ENCODE measurements at places on chromosomes 12 and 14.
A peak's percentile ranks its signal among the peaks of the same experiment; 100 is the strongest.

DNA sequence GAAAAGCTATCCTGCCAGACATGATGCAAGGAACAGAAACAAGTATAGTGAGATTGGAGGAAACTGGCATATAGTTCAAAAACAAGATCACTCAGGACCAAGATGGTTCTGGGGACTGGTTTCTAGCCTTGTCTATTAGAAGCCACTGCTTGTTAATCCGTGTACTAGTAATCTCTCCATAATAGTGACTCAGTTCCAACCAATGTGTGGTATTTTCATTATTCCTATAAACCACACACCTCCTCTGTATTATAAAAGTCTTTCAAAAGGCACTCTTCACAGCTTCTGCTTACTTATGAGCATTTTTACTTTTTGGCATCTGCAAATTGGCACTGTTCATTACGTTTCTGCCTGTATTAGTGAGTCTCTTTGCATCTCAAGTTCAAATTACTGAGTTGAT, 140.3 kb downstream of the SLC6A15 start:
- no peak for DNase-seq

GRCh38 chr12:112140728-112141127, 15.4 kb downstream of the TRAFD1 start:
- no peak for DNase-seq

DNA sequence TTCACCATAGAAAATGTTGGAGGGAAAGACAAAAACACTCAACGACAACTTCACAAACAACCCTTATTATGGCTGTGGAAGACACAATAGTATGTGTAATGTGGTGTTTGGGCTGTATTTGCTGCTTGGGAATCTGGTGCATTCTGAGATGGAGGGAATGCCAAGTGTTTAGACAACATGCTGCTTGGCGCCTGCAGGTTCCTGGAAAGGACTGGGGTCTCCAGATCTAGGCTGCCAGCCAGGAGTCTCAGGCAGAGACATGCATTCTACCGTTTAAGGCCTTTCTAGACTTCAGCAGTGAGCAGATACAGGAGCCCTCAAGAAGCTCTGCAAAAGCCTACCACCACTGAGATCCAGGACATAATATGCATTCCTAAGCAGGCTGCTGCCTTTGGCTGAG, 418.7 kb downstream of the NRXN3 start:
- no peak for DNase-seq

- no peak for DNase-seq
Observed at GRCh38 chr14:103273145-103273744, 60.8 kb upstream of the EIF5 start.

DNA sequence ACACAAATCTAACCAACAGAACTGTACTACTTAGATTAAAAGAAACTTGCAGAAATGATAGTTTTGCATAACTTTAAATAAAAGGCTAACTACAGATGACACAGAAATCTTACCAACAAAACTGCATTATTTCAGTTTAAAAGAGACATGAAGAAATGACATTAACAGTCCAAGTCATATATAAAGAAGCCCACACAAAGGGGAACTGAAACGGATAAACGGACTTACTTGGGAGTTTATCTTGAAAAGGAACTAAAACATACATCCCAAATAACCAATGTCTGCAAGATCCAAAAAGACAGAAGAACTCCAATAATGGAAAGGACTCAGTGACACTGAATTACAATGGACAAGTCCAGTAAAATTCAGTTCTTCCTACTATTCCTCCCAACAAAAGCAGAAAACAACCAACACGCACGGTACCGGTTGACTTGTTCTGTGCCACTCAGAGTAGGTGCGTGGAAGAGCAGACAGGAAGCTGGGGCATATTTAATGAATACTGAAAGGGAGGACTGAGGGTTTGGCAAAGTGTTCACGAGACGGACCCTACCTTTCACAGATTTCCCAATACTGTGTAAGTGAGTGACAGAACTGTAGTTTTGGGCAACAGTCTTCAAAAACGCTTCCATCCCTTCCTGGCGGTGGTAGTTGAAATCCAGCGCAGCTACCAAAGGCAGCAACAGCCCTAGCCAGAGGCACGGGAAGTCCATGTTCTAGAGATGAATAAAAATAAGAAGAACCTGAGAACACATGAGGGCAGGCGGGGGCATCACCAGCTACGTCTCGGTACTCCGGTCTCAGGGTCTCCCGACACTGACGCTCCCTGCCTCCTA, 627 bp downstream of the CPM start:
- DNase-seq = no peak

DNA sequence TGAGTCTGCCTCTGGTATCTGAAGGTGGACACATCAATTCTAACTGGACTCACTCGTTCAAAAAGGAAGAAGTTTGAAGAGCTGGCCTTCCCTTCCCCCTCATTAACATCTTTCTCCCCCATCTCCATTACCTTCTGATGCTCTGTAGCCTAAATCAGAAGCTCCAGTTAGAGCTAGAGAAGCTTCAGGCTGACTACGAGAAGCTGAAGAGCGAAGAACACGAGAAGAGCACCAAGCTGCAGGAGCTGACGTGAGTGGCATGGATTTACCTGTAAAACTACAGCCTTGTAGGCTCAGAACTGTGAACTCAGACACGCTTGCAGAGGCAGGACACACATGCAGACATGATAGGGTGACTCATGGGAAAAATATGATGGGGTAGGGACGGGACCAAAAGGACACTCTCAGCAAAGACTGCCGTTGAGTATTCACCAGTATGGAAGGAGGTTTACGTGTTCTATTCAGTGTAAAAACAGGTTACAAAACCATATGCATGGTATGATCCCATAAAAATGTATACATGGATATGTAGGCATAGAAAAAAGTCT, 14.3 kb upstream of the PIP4K2C start:
- DNase-seq = no peak

- DNase-seq = no peak
Observed at GRCh38 chr12:5094986-5095385, 51.3 kb downstream of the KCNA5 start.

DNA sequence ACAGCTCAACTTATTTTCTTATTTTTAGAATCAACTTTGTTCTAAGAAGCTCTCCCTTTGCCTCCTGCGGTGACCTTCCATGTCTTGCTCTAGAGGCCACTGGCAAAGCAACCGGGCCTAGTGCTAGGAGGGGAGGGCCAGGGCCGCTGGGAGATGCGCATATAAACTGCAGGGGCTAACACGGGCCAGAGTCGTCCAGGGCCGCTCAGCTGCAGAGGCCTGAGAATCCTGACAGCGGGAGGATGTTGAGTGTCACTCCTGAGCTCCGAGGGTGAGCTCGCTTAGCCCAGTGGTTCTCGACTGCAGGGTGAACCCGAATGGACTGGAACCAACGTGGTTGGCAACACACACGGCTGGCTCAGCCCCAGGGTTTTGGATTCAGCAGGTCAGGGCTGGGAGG, 6.5 kb upstream of the PIWIL1 start:
- no peak for DNase-seq

DNA sequence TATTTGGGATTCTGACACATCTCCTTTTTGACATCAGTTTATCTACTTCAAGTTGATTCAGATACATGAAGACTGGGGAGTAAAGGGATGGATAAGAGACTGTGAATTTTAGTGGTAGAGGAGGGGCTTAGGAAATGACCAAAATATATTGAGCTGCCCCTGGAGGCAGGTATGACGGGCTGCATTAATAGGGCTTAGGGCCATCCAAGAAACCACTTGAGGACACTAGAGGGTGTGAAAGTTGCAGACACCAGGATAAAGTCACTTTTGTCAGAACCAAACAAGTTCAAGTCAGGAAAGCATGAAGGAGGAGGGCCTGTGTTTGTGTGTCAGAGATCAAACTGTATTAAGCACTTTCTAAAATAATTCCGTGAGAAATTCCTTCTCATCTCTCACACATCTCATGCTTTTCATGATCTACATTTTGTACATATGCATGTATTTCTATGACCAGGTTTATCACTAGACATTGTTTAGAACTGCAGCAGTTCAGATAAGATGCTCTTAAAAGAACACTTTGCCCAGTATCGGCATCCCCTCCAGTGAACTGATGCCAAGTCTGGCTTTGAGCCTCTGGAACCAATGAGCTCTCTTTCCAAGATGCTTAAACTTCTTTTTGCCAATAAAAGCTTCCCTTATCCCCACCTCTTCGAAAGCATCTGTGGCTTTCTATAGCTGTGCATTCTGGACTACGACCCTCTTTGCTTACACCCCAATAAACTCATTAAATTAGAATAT, 136.9 kb downstream of the SLC38A1 start:
- no peak for DNase-seq

DNA sequence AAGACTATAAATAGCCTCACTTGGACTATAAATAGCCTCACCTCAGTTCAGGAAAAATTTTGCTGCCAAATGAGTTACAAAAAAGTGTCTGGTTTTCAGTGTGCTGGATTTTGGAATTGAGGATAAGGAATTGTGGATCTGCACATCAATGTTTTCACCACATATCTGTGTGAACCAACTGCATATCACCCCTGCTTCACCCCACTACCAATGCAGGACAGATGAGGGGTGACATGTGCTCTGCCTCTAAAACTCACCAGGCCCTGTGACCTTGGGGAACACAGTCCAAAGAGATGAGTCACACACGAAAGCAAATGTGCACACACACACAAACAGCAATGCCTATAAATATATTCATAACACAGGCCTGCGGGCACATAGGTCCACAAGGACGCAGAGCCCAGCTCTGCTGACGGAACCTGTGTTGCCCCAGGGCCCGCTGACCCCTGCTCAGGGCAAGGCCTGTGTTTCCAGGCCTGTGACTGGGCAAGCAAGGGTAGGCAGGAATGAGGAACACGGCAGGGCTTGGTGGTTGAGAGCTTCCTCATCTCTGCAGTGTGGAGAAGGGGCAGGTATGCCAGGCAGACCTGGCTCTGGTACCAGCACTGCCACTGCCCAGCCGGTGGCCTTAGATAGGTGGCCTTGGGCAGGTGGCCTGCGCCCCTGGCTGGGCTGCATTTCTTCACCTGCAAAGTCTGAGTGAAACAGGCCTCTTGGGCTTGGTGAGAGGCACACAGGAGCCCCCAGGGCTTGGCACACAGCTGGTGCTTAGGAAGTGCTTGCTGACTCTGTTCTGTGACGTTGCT, 82.4 kb downstream of the ARL6IP4 start:
- peak; percentile 23 for DNase-seq

GRCh38 chr12:104356231-104357115, 52.9 kb downstream of the EID3 start:
- no peak for DNase-seq

- DNase-seq = no peak
Observed at GRCh38 chr12:73863546-73863945, 674.1 kb upstream of the ATXN7L3B start.

- no peak for DNase-seq
Observed at GRCh38 chr12:73529231-73529630, 1008.4 kb upstream of the ATXN7L3B start.

DNA sequence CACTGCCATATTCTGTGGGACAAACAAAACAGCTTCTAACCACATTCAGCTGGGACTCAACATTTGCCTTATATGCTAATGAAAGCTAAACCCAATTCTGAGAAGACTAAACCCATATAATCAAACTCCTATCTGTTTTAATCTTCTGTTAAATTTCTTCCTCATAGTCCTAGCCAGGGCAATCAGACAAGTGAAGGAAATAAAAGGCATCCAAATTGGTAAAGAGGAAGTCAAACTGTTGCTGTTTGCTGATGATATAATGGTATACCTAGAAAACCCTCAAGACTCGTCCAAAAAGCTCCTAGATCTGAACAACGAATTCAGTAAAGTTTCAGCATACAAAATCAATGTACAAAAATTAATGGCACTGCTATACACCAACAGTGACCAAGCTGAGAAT, 157.1 kb downstream of the PHLDA1 start:
- DNase-seq = no peak

DNA sequence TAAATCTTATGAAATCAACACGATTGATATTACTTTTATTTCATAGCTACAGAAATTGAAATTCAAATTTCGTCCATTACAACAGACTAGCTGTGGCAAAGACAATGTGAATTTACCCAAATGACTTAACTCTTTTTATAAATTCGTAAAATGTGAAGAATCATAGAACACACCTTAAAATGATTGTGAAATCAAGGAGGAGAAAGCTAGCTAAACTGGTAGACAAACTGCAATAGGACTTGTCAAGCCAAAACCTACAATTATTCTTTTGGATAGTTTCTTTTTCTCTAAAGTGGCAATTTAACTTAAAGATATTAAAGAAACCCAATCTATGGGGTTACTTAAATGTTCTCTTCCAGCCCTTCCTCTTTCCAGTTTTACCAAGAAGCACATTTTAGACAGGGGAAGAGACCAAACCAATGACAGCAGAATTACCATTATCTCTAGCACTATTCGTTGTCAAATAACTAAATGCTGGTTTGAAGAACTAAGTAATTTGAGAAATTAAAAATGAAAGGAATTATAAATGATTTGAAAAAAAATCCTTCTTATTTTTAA, 807 bp upstream of the SLC16A7 start:
- DNase-seq = no peak

GRCh38 chr14:75906680-75907280, 75.0 kb downstream of the TGFB3 start:
- peak; percentile 55 for DNase-seq

- DNase-seq = no peak
Observed at GRCh38 chr14:66041582-66041981, 444.6 kb upstream of the CCDC196 start.

- DNase-seq = no peak
Observed at GRCh38 chr14:101757064-101757838, 4.3 kb upstream of the PPP2R5C start.

DNA sequence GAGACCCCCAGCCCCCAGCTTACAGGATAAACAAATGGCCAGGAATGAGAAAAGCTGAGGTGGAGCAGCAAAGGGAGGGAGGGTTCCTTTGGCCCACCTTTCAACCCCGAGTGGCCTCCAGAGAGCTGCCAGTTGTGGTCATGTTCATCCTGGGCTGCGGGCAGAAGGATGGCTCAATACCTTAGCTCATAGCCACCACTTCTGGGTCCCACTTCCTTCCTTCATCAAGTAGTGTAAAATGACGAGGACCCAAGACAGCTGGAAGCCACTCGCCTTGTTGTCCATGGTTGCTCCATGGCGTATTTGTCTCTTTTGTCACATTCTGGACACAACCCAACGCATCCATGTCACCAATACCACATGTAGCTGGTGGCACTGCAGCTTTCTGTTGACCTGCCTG, 24.2 kb downstream of the CRACR2A start:
- DNase-seq = no peak

DNA sequence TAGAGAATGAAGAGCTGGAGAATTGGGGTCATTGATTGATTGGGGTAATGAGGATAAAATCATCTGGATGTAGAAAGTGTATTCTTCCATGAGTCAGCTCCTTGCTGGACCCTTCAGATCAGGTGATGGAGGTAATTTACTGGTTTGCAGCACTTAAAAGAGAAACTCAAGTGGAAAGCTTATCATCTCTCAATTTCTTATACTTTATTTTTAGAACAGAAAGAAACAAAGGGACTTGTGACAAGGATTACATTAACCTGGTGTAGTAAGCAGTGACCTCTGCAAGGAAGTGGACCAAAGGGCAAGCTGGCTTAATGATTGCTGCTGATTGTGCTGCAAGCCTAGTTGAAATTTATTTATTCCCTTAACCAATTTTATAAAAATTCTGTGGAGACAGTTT, 405.0 kb downstream of the TRHDE start:
- no peak for DNase-seq

DNA sequence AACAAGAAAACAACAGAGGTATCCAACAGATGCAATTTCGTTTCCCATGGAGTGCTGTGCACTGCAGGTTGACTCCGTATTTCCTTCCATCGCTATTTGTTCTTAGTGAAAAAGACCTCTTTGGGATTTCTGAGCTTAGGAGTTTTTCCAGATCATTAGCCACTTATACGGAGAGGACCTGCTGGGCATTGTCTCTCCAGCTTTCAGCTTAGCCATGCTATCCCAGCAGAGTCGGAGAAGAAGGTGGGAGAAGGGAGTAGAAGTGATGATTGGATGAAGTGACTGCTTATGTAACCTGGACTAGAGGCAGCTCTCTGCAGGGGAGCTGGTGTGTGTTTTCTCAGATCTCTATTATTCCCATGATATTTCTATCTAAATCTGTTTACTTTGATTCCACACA, 737.7 kb downstream of the DIO2 start:
- peak; percentile 34 for DNase-seq
